Activated T-helper 1 cell treated with anti-CD3 and anti-CD28 coated beads, Interleukin-2, amount 50 U/mL, for 16 hours (primary cell): ENCODE measurements at places on chromosomes 5 and 9.

DNA sequence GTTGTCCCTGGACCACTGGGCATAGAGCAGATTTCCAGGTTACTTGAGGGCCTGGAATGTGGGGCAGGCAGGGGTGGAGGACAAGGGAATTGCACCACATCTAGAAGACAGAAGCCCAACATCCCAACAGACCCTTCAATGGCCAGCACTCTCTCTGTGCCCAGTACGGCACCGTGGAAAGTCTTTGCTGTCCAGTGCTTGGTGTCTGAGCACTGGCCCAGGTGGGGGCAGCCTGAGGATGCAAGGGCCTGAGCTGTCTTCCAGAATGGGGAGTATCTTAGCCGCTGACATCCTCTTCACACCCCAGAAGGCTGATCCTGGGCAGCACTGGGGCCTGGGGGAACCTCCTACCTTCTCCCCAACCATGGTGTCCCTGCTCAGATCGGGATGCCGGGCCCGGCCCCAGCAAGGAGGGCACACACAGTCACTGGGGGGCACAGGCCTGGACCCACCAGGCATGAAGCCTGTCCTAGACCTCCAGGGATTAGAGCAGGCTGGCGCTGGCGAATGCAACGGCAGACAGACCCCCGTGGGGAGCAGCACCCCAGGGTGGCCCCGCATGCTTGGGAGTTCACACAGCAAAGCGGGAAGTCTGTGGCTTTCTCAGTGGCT is 40.6 kb upstream of the OLFM1 start:
- DNase-seq, result no peak

DNA sequence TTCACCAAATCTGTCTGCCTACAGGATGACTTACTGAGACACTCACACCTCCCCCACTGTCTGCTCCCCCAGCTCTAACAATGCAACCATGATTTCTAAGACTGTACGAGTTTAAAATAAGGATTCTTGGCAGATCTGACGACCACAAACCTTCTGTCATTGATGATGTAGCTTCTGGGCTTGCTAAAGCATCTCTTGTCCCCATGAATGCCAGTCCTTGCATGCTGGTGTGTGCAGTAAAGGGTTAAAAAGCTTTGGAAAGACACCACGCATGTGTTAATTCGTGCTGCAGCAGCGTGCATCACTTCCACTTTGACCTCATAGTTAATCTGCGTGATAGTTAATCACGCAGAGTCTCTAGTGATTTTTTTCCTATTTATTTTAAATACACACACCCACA is 411 bp upstream of the GABRG2 start:
- no peak for DNase-seq

DNA sequence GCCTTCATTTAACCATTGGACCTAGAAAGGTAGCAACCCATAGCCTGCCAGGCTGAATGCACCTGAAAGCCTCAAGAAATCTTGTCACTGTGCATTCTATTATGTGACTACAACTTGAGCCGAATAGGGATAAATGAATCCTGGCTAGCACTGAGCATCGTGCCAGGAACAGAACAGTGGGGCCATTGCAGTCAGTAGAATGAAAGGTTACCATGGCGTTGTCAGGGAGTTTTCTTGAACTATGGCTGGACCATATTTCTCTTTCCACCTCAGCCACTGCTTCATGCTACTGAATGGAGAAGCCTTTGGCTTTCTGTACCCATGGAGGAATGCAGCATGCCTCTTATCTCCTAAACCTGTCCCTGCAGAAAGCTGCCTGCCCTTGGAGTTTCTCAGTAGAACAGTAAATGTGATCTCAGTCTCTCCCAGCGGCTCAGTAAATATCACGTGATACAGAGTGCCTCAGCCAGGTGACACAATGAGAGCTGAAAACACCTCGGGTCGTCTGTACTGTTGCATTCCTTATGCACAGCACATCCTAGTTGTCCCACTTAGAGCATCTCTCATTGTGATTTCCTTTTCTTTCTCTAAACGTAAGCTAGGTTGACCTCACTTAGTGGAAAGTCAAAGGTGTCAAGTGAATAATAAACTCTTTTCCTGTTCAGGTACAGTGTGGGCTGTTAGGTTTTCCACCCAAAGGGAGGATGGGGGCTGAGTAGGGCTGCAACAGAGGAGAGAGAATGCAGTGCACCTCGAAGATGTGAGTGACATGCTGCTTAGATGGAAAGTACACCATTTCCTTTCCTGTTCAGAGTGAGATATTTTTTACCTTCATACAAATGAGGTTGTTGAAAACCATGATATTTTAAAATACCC is 115.3 kb downstream of the MACIR start:
- DNase-seq, result no peak

- DNase-seq, result no peak
Observed at GRCh38 chr5:137957948-137958347, 68.7 kb downstream of the PKD2L2 start.

DNA sequence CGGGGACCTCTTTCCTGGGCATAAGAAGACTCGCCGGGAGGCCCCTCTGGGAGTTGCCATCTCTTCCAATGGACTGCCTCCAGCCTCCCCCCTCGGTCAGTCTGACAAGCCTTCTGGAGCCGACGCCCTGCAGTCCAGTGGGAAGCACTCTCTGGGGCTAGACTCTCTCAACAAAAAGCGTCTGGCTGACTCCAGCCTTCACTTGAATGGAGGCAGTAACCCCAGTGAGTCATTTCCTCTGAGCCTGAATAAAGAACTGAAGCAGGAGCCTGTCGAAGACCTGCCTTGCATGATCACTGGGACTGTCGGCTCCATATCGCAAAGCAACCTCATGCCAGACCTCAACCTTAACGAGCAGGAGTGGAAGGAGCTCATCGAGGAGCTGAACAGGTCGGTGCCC is 28.4 kb upstream of the LTC4S start:
- DNase-seq, result no peak

DNA sequence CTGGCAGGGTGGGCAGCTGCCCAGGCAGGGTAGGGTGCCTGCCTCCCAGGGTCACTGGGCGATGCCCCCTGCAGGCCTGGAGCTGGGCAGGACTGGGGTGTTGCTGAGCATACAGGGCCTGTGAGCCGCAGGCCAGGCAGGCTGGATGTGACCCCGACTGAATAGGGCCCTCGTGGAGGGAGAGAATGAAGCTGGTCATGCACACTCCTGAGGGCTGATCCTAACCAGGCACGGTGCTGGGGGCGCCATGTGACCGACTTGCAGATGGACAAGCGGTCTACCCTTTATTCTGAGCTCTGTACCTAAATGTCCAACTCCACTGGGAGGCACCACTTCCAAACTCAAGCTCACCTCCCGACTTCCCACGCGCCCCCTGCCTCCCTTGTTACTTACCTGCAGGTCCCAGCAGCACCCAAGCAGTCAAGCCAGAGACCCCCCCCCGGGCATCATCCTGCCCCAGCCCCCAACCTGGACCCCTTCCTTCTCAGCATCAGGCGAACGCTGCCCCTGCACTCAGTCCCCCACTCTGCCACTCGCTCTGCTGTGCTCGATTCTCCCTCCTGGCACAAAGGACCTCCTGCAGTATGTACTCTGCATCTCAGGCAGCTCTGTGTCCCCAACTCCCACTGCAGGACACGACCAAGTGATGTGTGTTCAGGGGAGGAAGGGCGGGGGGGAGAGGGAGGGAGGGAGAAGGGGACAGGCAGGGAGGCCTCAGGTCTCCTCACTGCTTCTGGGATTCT is 76.8 kb upstream of the PHYKPL start:
- no peak for DNase-seq

GRCh38 chr5:78293851-78294247 is 649 bp downstream of the AP3B1 start:
- DNase-seq, result no peak

DNA sequence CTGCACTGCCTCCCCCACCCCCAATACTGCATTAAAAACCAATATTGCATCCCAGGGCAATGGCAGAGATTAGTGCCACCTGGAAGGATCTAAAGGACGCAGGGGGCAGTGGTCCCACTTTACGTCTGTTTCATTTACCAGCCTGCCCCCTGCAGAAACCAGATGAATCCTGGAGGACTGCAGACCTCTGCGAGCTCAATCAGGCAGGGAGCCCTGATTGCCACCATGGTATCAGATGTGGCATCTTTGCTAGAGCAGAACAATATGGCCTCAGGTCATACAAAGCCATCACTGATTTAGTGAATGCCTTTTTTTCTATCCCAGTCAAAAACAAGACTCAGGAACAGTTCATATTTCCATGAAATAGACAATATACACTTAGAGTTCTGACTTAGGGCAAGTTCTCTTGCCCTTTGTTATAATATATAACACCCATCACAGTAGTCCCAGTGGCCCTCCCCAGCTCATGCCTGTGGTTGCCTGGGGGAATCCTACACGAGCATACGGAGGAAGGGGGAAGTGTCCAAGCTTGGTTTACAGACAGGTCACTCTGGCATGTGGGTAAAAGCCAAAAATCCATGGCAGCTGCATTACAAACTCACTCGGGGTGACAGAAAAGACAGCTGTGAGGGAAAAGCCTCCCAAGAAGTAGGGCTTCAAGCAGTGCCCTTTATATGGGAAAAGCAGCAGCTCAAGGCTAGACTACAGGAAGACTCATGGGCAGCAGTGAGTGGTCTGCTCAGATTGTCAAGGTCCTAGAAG is 85.1 kb downstream of the MED27 start:
- no peak for DNase-seq

GRCh38 chr5:160457252-160457651 is 35.6 kb downstream of the PTTG1 start:
- DNase-seq, result no peak

DNA sequence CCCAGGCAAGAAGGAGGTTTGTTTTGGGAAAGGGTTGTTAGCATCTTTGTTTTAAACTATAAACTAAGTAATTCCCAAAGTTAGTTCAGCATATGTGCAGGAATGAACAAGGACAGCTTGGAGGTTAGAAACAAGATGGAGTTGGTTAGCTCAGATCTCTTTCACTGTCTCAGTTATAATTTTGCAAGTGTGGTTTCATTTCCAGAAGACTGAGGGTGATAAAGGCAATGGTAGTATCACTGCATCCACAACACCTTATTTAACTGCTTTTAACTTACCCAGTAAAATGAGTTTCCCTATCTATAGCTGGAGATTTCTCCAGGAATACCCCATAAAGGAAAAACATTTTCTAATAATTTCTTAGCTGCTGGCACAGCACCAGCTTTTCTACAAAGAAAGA is 152.7 kb downstream of the AOPEP start:
- no peak for DNase-seq

GRCh38 chr9:27385606-27386322 is 88.8 kb upstream of the EQTN start:
- DNase-seq, result no peak

DNA sequence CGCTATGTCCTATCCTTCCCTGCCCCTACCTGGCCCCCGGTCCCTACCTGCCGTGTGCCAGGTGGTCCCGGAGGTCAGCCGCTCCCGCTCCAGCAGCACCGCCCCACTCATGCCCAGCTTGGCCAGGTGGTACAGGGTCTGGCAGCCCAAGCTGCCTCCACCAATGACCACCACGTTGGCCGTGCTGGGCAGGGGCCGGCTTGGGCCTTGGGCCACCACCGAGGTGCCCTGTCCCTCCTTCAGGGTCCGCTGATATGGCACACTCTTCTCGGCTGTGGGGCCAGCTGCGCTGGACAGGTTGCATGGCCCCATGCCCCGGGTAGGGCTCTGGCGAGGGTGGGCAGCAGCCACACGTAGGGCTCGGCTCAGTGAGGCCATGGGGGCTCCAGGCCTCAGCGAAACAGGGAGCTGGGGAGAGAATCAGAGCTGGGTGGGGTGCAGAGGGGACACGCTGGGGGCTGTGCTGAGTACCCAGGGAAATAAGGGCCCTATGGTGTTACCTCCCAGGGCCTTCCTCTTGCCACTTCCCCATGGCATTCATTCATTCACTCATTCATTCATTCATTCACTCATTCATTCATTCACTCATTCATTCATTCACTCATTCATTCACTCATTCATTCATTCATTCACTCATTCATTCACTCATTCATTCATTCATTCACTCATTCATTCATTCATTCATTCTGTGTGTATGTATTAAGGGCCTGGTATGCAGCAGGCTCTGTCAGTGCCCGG is 4.2 kb downstream of the SARDH start:
- no peak for DNase-seq

DNA sequence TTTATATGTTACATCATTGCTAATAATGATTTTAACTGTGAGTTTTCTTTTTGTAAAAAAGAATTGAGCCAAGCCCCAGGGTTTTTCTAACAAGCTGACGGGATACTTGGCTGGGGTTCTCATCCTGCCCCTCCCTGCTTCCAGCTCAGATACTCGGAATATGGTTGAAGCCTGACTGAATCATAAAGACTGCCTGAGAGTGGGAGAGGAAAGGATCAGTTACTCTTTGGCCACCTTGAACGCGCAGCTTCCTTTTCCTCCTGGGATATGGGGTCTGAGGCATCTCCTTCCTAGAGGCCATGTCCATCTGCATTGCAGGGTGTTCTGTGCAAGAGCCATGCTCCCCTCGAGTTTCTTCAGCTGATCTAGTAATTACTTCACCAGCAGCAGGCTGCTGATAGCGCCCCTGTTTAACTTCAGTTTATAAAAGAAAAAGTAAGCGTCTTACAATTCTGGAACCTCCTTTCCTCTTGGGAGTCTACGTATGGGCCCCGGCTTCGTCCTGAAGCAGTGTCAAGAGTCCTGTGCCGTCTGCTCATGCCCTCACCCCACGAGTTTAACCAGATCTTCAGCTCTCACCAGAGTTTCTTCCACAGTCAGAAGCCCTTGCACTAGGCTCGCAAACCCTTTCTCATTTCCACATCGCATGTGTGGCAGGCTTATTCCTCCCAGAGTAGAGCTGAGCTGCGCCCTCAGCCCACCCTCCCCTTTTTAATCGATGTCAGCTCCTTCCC is 130.0 kb downstream of the MVB12B start:
- DNase-seq, result no peak

DNA sequence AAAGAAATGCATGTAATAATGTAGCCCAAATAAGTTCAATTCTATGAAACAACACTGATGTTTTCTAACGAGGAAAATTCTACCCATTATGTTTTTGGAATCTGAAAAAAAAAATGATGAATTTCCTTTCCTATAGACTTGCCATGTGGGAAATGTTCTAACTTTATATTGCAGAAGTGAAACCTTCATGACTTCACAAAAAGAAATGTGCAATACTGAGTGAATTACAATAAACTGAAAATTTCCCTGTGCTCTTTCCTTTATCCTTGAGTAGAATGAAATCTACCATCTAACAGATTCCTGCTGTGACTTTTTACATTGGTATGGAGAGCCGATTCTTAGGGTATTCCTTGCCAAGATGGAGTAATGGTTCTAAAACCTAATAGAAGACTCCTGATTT is 1622.5 kb downstream of the MAT2B start:
- DNase-seq, result no peak

DNA sequence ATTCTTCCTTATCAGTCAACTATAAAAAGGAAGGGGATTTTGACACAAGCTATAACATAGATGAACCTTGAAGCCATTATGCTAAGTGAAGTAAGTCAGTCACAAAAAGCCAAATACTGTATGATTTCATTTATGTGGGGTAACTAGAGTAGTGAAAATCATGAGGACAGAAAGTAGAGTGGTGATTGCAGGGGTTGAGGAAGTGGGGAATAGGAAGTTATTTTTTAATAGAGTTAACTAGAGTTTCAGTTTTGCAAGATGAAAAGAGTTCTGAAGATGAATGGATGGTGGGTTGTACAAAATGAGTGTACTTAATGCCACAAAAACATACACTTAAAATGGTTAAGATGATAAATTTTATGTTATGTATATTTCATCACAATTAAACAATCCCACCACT is 65.4 kb upstream of the FAM174A start:
- DNase-seq, result no peak

- DNase-seq, result no peak
Observed at GRCh38 chr9:119934497-119934896, 565.3 kb upstream of the BRINP1 start.

- DNase-seq, result no peak
Observed at GRCh38 chr5:118791926-118792734, 196.2 kb downstream of the DTWD2 start.

- no peak for DNase-seq
Observed at GRCh38 chr9:14312719-14313377, 1.1 kb downstream of the NFIB start.
